ENCODE measurements at places on chromosomes 5 and 9. TPM values are rescaled to one million over a fixed set of nuclear protein-coding genes. Genes with fewer than 3 reads are reported as not detected.

FUT7 gene
- not detected for total RNA-seq

GRCh38 chr9:110919609-110920008 lies 118.7 kb downstream of the LPAR1 start:
- H3K36me3 ChIP-seq = peaks cover 44% of the 10 kb centered on the region
- H3K27me3 ChIP-seq = no peaks in the 10 kb centered on the region
- peak; percentile 85 for DNase-seq
- peak overlapping the region; percentile 94 for H3K27ac ChIP-seq
- peaks cover 96% of the 10 kb centered on the region for H3K4me1 ChIP-seq
- peak overlapping the region; percentile 78 for H3K4me3 ChIP-seq

SOHLH1 gene
- not detected for total RNA-seq

GRCh38 chr5:14809369-14810155 lies 62.0 kb downstream of the ANKH start:
- peak; percentile 92 for DNase-seq
- H3K27ac ChIP-seq = peak overlapping the region; percentile 96
- H3K4me1 ChIP-seq = peaks cover 51% of the 10 kb centered on the region
- H3K36me3 ChIP-seq = no peaks in the 10 kb centered on the region

KCNMB1 gene
- not detected for total RNA-seq

CDC20B gene
- total RNA-seq = 0.10 TPM

DNA sequence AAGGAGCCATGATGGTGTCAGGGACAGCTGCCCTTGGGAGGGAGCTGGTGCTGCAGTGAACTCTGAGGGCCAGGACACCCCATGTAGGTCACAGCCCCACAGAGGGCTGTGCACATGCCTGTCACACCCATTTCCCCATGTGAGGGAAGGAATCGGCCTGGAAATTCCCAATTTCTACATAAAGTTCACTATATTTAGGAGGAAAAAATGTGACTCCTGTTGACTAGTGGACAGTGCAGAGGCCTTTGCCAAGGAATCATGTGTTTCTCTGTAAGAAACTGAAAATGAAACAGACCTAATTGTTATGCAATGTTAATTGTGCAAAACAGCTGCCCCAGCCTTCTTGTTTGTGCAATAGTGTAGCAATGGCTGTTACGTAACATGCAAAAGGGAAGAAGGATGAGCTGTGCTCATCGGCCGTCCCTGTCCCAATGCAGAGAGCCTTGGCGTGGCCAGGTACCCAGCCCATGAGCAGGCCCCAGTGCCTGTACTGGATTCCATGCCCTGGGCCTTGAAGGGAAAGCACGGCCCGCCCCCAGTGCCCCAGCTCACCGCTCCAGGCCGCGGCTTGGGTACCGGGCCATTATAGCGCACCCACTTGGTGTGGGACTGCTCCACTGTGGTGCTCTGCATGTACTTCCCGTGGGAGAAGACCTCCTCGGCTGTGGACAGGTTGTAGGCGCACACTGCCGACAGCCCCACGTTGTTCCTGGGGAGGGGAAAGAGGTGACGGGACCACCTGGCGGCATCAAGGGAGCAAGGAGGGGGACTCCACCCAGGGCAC lies 70.0 kb downstream of the SECISBP2 start:
- H3K4me3 ChIP-seq = no peak overlapping the region
- DNase-seq = peak; percentile 11
- no peaks in the 10 kb centered on the region for H3K4me1 ChIP-seq
- H3K27ac ChIP-seq = no peak overlapping the region
- H3K27me3 ChIP-seq = peaks cover 50% of the 10 kb centered on the region

SLC4A9 gene
- total RNA-seq = not detected

DNA sequence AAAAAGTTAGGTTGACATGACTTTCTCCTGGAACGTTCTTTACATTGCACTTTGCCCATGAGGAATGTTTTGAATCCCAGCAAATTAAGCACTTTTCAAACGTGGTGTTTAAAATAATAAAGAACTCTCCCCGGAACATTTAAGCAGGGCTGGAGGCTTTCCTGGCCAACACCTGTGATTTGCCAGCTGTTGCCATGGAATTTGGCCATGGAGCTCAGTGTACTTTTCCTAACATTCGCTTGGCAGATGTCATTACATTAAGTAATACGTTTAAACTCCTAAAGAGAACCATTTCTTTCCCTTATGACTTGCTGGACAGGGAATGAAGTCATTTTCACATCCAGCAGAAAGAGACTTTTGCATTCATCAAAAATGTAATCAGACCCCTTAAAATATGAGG lies 146.1 kb downstream of the GAS1 start:
- H3K27ac ChIP-seq = no peak overlapping the region
- no peak overlapping the region for H3K4me3 ChIP-seq
- H3K4me1 ChIP-seq = peaks cover 4% of the 10 kb centered on the region
- DNase-seq = no peak

DNA sequence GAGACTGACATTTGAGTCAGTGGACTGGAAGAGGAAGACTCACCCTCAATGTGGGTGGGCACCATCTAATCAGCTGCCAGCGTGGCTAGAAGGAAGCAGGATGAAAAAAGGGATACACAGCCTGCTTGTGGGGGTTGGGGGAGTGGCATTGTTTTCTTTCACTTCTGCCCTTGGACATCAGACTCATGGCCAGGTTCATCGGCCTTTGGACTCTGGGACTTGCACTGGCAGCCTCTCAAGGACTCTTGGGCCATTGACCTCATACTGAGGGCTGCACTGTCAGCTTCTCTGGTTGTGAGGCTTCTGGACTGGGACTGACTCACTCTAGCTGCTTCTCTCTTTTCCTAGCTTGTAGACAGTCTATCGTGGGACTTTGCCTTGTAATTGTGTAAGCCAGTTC lies 374.9 kb downstream of the TLE1 start:
- no peak overlapping the region for H3K27ac ChIP-seq
- H3K4me3 ChIP-seq = no peak overlapping the region
- peaks cover 19% of the 10 kb centered on the region for H3K4me1 ChIP-seq

PCDHGB5 gene
- total RNA-seq = 13.4 TPM

GRCh38 chr9:90569511-90569910 lies 73.1 kb downstream of the DIRAS2 start:
- no peak overlapping the region for H3K27ac ChIP-seq
- H3K27me3 ChIP-seq = no peaks in the 10 kb centered on the region
- 0 out of 2 replicates have a peak, but pooled peaks cover 9% of the 10 kb centered on the region for H3K36me3 ChIP-seq
- no peak for DNase-seq

PALM2AKAP2 gene
- 22.8 TPM for total RNA-seq

GRCh38 chr5:80083101-80083890 lies 48.1 kb downstream of the THBS4 start:
- no peak overlapping the region for H3K27ac ChIP-seq
- H3K36me3 ChIP-seq = no peaks in the 10 kb centered on the region
- DNase-seq = peak; percentile 61
- H3K27me3 ChIP-seq = peaks cover 11% of the 10 kb centered on the region

TNC gene
- total RNA-seq = 63.2 TPM

IFNA2 gene
- total RNA-seq = not detected

DNA sequence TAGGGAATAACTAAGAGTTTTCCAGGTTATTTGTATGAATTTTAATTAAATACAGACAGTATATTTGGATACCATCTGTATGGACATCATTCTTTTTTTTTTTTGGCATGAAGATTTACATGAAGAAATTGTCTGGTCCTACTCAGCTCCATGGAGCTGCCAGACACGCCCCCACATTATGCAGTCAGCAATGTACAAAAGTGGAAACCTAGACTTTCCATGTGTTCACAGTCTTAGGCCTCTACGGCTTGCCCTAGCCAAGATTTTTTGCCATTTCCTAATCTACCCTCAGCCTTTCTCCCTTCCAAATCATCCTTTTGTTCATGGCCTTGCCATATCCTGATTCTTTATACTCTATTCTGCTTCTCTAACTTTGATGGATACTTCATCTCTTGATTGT lies 207.1 kb downstream of the SGCD start:
- no peak overlapping the region for H3K4me3 ChIP-seq
- H3K27ac ChIP-seq = no peak overlapping the region
- no peaks in the 10 kb centered on the region for H3K27me3 ChIP-seq
- peaks cover 7% of the 10 kb centered on the region for H3K4me1 ChIP-seq
- no peak for DNase-seq

DNA sequence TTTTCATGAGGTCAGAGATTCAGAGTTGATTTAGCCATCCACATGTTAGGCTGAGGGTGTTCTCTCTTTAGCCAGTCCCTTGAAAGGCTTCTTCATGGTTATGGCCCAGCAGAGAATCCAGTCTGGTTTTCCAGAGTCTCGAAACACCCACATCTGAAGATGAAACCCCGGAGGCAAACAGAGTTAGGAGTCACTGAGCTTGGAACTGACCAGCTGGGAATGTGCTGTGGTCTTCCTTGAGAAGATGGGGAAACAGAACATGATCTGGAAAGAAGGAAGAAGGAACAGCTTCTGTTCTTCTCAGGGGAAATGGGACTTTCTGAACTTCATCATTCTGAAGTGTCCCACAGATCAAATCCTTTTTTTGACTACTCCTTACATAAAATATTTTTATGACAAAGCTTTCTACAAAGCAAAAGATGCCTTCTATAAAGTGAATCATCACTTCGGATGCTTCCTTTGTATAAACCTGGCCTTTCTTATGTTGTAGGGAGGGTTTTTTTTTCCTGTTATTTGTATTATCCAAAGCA lies 45.4 kb downstream of the ZNF618 start:
- peaks cover 49% of the 10 kb centered on the region for H3K36me3 ChIP-seq
- H3K4me1 ChIP-seq = peaks cover 17% of the 10 kb centered on the region
- no peak for DNase-seq
- no peak overlapping the region for H3K4me3 ChIP-seq
- peak overlapping the region; percentile 43 for H3K27ac ChIP-seq

FBN2 gene
- 254 TPM for total RNA-seq

SPOCK1 gene
- 118 TPM for total RNA-seq

SPINK4 gene
- total RNA-seq = not detected

SLC6A7 gene
- total RNA-seq = not detected
